KG1 (cell line): ENCODE measurements at places on chromosomes 1 and 21.

DNA sequence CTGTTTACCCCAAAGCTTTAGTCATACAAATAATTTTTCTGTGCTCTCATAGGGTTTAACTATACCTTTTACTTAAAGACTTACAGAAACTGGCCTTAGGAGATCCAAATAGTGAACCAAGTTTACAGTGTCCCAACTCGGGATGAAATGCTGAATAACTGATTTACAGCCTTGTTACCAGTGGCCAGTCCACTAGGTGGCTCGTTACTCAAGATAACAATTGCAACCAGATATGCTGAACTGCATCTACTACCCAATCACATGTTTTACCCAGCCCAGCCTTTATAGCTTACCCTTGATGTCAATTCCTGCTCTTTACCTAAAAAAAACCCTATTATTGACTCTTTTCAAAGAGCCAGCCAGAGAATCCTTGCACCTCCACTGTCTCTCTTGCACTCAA is 1148.8 kb upstream of the ADGRL4 start:
- DNase-seq = no peak

DNA sequence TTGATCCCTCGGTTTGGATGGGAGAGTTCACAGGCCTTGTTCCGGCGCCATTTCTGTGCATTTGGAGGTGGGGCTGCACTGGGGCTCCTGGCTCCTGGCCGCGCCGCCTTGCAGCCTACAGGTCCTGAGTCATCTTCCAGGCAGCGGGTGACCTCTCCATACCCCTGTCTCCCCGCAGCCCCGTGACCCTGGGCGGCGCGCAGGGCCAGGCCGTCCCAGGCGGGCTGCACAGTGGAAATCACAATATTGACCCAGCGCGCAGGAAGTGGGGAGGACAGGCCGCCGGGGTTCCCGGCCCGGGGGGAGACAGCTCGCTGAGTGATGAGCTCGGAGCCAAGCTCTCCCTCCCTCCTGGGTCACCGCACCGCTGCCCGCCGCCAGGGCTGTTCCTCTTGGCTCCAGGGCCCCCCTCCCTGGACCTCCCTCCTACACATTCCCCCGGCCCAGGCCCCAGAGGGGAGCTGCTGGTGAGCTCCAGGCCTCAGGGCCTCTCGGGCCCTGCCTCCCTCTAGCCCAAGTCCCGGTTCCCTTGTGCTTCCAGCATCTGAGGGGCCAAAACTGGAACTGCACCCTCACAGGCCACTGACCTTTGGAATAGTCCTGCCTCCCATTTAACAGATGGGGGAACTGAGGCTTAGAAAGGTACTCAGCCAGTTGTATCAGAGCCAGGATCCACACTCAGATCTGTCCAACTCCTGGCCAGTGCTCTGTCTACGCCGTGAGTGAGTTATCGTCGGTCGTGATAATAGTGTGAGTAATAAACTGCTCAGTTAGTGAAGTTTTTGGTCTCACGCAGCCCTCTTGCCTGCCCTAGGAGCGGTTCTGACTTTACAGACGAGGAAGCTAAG is 142.9 kb upstream of the WNT4 start:
- DNase-seq = no peak

GRCh38 chr1:210405316-210405715 is 76.6 kb downstream of the HHAT start:
- DNase-seq = no peak

DNA sequence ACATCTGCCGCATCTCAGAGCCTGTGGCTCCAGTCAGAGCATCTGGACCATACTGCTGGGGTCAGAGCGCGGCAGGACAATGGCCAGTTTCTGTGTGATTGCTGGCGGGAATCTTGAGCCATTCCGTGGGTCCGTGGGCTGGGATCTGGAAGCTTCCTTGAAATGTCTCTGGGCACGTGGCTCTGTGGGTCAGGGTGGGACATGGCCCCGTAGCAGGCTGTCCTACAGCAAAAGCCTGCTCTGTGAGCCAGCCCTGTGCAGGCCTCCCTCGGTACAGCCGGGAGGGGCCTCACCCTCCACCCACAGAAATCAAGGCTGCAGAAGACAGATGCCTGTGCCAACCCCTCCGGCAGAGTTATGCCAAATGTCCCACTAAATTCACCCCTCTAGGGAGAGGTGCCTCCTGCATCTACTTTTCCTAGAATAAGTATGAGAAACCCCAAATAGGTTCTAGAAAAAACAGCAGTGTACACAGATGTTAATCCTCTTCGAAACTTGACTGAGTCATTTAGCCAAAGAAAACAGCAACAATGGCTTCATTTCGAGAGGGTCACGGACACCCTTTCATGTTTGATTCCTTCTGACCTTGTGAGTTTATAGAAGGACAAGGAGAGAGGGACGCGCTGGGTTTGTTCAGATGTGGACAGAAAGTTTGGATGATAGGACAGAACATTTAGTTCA is 27.8 kb downstream of the COL18A1 start:
- DNase-seq = no peak

DNA sequence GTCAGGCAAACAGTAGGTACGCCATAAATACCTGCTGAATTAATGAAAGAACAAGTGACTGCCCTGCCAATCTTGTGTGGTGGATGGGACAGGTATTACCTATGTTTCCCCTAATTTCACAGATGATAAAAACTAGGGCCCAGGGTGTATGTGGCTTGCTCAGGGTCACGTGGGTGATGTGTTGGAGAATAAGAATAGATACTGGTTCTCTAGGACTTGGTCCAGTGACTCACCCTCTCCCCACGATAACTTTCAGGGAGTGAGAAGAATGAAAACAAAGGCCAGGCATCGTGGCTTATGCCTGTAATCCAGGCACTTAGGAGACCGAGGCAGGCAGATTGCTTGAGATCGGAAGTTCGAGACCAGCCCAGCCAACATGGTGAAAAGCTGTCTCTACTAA is 26.7 kb downstream of the SLC26A9 start:
- no peak for DNase-seq

GRCh38 chr21:28215214-28215954 is 777.3 kb downstream of the LTN1 start:
- no peak for DNase-seq

DNA sequence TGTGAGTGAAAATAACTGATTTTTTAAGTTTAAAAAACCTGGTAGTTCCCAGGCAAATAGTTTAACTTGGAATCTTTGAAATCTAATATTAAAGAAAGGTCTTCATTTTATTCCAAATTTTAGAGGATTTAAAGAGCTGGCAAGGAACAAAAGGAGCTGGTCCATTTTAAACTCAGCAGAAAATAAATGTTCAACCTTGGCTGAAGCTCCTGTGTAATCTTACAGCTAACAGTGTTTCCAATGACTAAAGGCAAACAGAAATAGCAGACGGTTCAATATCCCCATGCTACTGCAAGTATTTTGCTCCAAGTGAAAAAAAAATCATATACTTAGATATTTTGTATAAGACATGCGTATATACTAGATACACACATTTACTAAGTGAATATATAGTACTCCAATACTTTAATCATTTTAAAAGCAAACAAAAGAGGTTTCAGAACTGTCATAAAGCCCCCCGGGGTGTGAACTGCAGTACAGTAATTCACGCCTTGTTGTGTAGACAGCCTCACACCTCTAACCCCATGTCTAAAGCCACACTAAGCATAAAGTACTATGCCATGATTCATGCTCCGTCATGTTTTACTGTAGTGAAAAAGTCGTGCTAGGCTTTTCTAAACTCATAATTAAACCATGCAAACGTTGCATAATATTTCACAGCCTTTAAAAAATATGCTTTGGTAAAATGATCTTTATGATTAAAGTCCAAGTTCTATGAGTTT is 132.2 kb downstream of the CLIC6 start:
- DNase-seq = no peak

DNA sequence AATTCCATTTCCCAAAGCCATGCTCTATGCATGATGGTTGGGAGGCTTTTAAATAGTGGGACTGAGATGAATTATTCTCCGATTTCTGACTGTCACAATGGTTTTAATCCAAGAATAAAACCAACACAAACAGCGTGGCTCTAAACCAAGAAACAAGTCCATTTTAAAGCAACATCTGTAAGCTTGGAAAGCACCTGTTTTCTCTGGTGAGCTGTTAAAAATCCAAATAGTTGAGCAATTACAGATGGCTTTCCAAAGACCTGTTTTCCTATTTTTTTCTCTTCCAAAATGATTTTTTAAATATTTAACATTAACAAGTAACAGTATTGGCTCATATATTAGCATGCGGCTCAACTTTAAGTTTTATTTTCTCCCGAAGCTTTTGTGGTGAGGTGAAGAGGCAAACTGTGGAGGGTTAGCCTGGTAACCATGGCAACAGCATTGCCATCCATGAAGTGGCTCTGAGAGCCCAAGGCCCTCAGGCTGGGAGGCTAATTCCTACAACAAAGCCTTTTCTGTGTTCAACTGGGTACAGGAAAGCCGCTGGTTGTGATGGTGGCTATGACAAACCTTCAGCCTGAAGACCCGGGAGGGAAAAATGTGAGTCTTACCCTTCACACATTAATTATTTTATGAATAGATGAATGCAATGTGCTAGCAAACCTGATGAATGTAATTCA is 56.7 kb upstream of the B3GALT5 start:
- no peak for DNase-seq

DNA sequence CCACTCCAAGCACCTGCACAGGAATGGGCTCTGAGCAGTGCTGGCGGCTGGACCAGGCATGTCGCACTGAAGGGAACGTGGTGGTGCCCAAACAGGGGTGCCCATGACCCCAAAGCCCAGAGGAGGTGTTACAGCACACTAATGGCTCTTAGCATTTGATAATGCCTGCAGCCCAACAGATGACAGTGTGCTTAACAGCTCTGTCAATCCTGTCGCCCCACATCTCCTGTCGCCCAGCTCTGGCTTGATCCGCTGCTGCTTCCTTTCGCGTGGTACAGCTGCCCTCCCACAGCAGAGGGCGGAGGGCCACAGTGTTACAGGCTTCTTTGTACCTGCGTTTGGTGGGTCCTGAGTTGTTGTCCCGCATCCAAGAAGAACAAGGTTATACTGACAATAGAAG is 32.2 kb upstream of the CR1L start:
- no peak for DNase-seq

DNA sequence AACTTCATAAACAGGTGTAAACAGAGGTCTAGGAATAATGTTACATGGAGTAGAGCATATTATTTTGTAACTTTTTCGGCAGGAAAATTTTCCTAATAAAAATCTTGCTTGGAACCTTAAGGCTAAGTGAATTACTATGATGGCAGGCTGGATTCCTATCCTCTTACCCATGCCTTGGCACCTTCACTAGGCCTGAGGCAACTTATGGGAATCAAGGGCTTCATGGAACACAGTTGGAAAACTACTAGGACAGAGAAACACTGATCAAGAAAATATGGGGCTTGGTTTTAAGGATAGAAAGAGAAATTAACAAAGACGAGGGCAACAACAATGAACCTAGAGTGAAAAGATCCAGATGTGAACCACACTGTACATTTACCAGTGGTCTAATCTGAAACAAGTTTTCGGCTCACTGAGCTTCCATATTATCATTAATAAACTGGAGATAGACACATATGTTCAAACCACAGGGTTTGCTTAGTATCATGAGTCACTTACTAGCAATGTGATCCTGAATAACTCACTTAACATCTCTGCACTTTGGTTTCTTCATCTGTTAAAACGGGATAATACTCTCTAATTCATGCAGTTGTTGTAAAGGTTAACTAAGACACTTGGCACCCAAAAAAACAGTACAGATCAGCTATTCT is 68.5 kb downstream of the GPATCH2 start:
- no peak for DNase-seq

GRCh38 chr1:58896246-58897183 is 112.7 kb upstream of the JUN start:
- DNase-seq = no peak

GRCh38 chr1:154342132-154342531 is 16.8 kb downstream of the ATP8B2 start:
- no peak for DNase-seq

DNA sequence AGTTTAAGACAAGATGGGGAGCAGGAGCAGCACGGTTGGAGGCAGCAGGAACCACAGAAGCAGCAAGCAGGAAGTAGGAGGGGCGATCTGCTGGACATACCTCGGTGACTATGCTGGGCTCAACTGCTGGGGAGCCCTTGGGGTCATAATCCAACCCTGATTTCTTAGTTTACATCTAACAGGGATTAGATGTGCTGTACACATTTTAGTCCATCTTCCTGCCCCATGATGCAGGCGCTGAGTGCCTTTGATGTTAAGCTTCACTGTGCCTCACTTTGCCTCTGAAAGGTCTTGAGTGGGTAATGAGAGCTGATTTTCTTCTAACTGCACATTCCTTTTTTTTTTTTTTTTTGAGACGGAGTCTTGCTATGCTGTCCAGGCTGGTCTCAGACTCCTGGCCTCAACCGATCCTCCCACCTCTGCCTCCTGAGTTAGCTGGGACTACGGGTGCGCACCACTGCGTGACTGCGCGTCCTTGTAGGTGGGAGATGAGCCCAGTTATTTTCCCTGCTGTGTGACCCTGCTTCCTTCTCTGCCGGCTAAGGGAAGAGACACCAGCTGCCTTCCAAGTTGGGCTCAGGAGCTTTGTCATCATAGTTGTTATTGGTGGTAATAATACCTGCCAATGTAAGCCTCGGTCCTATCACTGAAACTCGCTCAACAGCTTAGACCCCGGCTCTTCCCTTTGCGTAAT is 1.1 kb upstream of the RCAN3 start:
- no peak for DNase-seq

DNA sequence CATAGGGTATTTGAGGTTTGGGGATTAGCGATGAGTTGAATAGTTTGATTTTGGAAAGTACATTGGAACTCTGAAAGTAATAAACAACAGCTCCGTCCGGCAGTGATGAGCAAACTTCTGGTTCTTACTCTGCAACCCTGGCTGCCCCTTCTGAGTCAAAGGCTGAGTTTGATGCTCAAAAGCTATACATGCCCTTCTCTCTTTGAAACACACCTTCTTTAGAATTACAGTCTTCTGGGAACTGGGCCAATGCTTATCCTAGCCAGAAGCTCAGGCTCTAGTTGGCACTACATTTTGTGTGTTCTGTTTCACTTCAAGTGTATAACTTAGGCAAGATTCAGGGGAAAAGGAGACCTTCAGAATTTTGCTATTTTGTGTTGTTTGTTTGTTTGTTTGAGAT is 9.3 kb downstream of the AHCYL1 start:
- no peak for DNase-seq

GRCh38 chr1:160748878-160749269 is 9.8 kb downstream of the SLAMF7 start:
- no peak for DNase-seq

DNA sequence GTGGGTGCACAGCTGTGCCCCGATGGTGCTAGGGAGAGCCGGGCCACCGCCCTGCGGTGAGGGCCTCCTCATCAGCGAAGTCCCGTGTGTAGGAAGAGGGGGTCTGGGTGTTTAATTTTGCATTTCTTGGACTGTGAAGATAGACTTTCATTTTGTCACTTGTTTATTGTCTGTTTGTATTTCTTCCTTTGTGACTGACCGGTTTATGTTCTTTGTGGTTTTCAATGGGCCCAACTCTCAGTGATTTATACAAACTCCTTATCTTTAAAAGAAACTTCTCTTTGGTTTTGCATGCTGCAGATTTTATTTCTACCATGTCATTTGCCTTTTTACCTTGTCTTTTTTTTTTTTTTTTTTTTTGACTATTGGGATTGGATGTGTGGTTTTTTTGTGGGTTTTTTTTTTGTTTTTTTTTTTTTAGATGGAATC is 65.1 kb downstream of the COL18A1 start:
- DNase-seq = no peak

GRCh38 chr1:97567000-97567749 is 353.7 kb downstream of the DPYD start:
- DNase-seq = no peak

- no peak for DNase-seq
Observed at GRCh38 chr1:182189535-182190066, 128.1 kb upstream of the ZNF648 start.
